ENCODE measurements at places on chromosomes 16 and 17.
A peak's percentile ranks its signal among the peaks of the same experiment; 100 is the strongest.

GRCh38 chr16:66121466-66121865 lies 245.0 kb upstream of the CDH5 start:
- DNase-seq: no peak

DNA sequence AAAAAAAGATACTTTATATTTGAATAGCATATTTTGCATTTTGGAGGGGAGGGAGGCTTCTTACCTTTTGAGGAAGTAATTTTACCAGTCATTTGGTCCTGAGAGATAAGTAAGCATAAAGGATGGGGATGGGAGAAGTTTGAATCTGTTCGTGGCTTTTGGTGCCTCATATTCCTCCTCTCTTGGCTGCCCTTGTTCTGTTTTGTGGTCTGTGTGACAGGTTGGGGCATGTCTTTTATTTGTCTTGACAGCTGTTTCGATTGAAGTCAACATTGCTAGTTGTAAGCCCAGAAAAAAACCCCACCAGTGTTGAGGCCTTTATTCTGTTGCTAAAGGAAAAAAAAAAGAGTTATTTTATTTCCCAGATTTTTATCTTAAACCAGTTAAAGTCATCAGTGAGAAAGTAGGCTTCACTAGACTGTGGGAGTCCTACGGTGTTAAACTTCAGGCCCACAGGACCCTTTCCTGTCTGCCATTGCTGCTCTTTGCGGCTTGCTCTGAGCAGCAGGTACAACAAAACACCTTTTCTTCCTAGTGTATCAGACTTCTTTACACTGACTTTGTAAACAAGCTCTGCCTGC lies 11.4 kb downstream of the SLC7A6 start:
- peak; percentile 65 for DNase-seq

GRCh38 chr17:17443173-17443572 lies 33.6 kb upstream of the MED9 start:
- DNase-seq: no peak

- DNase-seq: no peak
These were observed 9.9 kb upstream of the FOXJ1 start for GRCh38 chr17:76150712-76151622.

- no peak for DNase-seq
These were observed 49.5 kb downstream of the FTO start for GRCh38 chr16:53753431-53753830.

DNA sequence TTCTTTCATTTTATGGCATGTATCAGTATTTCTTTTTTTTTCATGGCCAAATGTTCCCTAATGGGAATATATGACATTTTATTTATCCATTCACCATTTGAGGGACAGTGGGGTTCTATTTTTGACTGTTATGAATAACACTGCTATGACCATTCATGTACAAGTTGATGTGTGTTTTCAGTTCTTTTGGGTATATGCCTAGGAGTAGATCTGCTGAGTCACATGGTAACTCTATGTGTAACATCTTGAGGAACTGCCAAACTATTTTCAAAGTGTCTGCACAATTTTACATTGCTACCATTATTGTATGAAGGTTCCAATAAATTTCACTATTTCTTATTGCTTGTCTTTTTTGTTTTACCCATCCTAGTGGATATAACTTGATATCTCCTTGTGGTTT lies 223.0 kb downstream of the TANC2 start:
- DNase-seq: peak; percentile 28

Measured in foreskin keratinocyte (primary cell).